Stimulated activated CD4-positive, alpha-beta T cell treated with anti-CD3 and anti-CD28 coated beads, Interleukin-4, amount 100 ng/mL, for 1 hour (primary cell): ENCODE measurements at places on chromosomes 1 and 21.

DNA sequence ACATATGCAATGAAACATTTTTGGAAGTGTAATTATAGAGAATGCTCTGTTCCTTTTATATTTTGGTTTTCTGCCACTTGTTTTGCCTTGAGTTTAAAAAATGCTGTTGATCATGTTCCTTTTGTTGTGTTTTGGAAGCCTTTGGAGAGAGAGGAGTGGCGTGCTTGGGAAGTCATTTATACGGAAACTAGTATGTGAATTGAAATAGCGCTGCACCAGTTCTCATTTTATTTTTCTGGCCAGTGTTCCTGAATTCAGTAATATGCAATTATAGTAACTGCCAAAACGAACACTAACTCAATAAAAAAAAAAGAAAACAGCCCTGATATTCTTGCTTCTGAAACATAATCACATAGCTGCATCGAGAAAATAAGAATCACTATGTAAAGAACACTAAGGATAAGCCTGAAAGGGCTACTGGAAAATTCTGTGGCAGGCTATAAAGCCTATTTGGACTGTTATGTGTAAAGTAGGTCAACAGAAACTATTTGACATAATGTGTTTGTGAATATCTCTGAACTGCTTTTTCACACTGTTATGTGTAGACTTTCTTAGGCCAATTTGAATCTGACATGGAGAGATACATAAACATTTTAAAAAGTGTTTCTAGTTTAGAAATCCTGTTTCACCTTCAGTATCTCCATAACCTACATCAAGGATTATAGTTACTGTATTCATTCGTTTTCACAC, 742.0 kb downstream of the KCNT2 start:
- no peak for DNase-seq

DNA sequence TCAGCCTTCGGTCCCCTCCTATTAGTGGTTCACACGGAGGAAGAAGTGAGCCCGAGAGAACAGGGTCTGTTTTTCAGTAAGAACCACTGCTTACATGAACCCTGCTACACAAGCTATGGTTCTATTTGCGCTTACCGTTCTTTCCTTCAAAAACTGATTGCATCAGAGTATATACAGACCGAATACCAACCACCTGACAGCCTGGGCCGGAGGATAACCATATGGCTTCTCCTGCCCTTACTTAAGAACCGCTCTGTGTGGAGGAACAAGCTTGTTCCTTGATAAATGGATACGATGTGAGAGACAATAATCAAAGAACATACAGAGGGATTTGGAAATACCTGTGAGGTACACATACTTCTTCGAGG, 1.1 kb upstream of the KCNT2 start:
- DNase-seq: no peak

GRCh38 chr1:226599636-226600238, 51.2 kb downstream of the STUM start:
- DNase-seq: no peak

DNA sequence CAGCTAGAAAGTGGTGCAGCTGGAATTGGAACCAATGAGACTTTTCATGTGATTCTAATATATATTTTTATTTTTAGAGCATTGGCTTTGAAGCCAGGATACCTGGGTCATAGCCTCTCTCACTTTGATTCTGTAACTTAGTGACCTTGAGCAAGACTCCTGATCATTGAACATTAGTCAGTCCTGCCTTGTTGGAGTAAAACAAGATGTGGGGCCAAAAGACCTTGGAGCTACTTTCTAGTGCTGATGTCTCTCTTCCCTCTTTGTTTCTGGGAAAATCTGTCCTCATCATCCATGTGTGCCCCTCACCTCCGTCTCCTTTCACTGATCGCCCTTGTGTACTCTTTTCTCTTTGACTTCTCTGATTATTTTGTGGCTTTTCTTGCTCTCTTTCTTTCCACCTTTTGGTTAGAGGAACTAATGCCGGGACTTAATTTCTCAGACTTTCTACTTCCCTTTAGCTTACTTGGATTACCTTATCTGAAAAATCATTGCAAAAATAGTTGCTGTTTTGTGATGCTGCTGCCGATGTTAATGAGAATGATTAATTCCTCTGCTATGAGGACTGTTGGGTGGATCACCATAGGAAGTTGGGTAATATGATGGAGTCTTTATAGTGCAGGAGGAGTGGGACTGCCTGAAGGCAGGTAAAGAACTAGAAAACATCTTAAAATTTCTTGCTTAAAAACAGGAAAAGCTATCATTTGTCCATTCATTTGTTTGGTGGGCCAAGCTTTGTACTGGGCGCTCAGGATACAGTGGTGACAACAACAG, 72.0 kb downstream of the NOS1AP start:
- no peak for DNase-seq

GRCh38 chr1:245501633-245502032, 346.8 kb downstream of the KIF26B start:
- DNase-seq: no peak

DNA sequence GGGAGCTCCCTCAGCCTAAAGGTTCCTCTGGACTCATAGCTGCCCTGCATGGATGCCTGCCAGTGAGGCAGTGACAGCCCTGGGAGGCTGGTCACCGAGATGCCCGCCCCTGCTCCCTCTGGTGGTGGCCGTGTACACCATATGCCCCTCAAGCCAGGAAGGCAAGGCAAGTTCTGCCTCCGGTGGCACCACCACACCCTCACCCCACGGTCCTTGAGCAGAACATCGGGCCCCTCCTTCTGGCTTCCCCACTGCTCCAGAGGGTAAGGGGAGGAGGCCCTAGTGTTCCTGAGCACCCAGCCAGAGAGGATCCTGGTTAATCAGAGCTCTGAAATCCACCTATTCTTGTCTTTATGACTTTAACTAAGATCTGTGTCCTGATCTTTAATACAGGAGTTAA, 1.5 kb upstream of the S100A14 start:
- DNase-seq: no peak

DNA sequence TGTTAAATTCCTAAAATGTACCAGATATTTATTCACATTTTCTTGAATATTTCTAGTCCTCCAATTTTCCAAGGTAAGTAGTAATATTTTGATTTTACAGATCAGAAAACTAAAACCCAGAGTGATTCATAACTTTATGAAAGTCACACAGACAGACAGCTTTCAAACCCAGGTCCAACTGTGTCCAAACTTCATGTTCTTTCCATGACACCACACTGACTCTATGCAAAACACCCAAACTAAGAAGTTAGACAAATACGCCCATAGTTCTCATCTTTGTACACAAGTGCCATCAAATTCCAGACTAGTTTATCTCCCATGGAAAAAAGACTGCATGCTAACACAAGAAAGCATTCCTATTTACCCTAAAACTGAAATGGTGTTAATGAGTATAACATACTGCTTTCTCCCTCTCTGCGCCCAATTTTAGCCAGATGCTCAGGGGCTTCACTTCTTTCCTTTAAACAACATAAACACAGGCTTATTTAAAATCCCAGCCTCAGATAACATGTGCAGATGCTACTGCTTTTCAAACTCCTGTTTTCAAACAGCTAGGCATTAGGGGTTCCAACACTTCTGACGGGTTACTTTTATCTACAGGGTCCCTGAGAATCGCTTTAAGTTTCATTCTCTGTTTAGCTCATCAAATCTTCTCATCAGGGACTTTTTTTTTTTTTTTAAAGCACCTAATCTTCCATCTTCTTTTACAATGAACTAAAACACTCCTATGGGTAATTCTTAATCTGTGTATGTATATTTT, 44.6 kb downstream of the WASF2 start:
- DNase-seq: no peak

DNA sequence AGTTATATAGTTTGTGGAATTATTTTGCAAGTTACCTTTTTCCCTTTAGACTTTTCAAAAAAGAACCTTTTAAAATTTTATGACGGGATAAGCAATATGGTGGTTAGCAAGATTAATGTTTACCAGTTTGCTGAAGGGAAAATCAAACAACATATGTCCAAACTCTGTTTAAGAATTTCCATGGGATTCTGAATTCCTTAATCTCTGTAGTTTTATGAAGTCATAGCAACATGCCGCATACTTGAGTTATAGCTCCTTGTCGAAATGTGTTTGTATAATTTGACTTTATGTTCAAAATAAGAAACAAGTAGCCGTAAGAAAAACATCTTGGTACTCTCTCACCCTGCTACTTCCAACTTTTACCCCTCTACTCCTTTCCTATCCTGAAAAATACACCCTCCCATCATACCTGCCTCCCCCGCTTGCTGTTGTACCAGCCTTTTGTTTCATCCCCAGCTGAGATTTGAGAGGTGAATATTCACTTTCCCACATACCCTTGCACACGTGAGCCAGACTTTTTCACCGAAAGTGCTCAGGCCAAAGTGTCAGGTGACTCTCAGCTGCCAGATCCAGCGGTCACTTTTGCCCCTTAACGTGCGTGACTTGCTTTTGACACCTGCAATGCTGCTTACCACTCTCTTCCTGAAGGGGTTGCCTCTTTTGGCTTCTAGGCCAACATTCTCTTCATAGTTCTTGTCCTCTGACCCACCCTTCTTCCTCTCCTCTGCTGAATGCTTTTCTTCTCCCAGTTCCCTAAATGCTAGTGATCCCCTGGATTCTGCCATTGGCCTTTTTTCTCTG, 83.5 kb upstream of the ZNF326 start:
- DNase-seq: no peak

GRCh38 chr21:14995695-14996490, 68.9 kb downstream of the NRIP1 start:
- no peak for DNase-seq

DNA sequence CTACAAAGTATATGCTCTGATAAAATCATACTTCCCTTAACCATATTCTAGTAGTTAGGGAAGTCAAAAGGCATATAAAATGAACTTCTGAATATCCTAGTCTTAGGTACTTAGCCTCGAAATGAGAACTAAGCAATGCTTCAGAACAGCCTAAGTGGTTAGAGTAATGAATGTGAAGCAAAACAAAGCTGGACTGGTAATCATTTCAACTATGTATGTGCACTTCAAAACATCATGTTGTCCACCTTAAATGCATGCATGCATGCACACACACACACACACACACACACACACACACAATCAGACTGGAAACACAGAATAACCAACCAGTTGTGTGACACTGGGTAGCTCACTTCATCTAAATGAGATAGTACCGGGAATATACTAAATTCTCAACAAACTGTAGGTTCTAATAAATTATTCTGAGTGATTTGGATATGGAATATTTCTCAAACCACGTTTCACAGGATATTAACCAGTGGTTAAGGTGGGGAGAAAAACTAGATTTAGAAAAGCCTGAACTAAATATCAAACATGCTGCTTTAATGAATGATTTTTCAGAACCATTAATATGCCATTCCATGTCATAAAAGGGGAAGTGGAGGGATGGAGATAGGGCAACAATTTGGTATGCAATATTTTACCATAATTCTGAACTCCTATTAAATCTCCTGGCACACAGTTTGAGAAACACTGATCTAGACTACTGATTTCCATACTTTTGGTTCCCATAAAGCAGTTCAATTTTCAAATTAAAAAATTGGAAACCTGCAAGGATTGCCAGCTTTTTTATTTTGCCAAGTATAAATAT, 19.5 kb downstream of the RNF115 start:
- DNase-seq: no peak

GRCh38 chr1:204623365-204623893, 62.1 kb downstream of the LRRN2 start:
- no peak for DNase-seq

- DNase-seq: no peak
Observed at GRCh38 chr21:29235714-29236197, 63.0 kb upstream of the BACH1 start.

DNA sequence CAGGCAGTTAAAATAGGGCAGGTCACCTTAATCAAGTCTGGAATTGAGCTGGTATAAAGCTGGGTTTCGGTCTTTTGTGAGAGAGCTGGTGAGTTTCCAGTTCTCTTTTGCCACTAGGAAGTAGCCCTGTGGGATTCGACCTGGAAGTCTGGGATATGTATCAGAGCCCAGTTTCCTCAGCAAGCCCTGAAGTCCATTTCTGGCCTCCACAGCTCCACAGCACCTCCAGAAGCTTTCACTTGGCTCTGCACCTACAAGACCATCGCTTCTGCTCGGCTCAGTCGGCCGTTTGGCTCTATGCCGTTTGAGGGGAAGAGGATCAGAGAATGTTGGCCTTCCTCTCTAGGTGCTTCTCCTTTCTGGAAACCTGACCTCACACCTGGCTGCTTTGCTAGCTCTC, 148.0 kb downstream of the GALNT2 start:
- no peak for DNase-seq

DNA sequence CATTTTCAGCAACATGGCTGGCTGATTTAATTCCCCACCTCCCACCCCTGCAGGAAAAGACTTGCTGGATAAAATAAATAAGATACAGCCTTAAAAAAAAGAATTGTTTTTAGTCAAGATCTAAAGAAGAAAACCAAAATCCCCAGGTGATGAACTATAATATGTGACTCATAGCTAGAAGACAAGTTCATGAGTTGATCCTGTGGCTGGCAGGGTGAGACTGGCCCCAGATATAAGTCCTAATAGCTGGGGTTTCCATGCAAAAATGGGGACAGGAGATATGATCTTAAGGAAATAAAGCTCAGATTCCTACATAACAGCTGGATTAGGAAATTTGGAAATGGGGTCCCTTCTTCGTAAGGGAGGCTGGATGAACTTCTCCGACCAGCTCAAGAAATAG, 21.9 kb upstream of the RGSL1 start:
- no peak for DNase-seq

- DNase-seq: no peak
Observed at GRCh38 chr1:56304975-56305374, 274.4 kb downstream of the PLPP3 start.
